ENCODE measurements at places on chromosomes 3 and 15.

DNA sequence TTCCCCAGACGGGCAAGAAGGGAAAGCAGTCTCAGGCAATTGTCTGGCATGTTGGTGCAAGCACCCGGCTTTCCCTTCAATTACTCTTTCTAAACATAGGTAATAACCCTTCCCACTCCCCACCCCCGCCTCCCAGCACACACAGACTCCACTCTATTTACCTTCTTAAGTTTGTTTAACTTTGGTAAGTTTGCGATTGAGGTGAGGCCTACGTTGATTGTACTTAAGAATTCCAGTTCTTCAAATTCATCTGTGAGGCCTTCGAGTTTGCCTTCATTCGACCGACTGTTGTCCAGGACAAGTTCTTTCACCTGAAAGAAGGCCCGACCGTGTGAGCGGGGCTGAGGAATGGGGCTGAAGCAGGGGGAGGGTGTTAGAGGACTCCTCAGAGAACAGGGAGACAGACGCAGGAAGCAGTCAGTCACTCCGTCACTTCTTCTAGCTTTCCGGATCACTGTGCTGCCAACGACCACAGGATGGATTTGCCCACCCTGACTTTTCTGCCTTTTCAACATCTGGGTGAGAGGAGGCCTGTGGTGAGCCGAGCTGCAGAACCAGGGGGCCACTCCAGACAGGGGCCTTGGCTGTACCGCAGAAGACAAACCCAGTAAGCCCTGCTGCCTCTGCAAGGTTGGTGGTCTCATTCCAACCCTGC is 33.0 kb downstream of the ANP32A start:
- no peak for DNase-seq

DNA sequence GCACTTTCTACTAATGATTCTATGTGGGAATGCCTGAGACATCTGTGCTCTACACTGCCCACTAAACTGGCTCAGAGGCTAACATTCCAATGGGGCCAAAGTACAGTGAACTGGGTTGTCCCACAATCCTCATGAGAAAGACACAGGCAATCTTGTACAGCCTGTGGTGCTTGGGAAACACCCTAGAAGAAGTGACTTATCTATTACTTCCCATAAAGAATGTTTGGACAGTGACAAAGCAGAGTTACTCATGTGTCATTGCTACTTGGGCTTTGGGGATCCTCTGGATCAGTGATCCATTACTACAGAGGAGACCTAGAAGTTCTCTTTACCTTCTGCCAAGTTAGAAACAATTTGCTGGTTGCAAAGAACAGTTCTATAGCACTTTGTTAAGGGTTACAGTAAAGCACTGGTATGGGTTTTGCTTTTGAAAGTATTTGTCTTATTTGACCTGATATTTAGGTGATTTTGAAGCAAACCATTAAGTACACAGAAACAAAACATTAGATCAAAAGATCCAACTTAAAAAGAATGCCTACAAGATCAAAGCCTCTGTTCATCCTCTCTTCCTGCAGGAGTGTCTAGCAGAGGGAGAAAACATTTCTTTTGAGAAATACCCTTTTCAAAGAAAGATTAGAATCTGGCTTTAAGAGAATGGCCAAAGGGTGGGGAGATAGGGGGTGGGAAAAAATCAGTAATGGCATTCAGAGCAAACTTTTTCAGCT is 75.8 kb downstream of the CTNNB1 start:
- no peak for DNase-seq

DNA sequence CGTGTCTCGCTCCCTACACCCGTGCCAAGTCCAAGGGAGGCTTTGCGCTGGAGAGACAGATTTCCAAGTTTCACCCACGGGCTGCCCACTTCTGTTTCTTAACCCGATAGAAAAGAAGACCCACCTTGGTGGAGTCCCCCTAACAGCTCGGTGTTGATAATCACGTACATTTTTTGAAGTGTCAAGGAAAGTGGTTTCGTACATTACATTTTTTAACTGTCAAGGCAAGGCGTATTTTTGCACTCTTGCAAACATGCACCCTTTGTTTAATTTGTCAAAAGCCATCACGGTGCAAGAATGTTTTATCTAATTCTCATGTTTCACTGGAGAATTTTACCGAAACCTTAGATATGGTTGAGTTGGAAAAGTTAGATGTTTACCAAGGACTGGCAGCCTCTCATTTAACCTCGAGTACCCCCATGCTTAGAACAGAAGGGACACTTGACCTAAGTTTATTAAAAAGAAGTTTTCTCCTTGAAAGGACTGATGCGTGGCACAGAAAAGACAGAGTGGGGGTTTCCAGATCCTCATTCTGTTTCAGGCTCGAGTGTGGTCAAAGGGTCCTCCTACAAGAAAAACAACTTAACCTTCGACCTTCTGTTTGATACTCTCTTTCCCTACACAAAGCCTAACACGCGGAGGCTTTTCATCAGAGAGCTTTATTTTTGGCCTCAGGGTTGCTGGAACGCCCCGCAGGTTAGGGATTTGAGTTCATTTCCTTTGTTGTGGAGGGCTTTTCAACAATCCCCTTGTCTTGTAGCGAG is 882 bp downstream of the GXYLT2 start:
- DNase-seq: no peak

GRCh38 chr3:107965136-107965655 is 125.6 kb downstream of the CD47 start:
- DNase-seq: no peak
